Right kidney (tissue), 9 donors: ENCODE measurements at places on chromosomes 16 and 17.

- no peak for DNase-seq
Measured at GRCh38 chr17:52244689-52245088, 86.2 kb upstream of the CA10 start.

- no peak for DNase-seq
Measured at GRCh38 chr16:27951489-27952120, 111.9 kb downstream of the GSG1L start.

GRCh38 chr17:59627770-59628171, 8.1 kb downstream of the CLTC start:
- DNase-seq: no peak

- DNase-seq: no peak
Measured at GRCh38 chr16:87141402-87141801, 175.8 kb downstream of the C16orf95 start.
